Cortex of kidney (tissue), 1 donor: ENCODE measurements at places on chromosomes 11 and 22.

DNA sequence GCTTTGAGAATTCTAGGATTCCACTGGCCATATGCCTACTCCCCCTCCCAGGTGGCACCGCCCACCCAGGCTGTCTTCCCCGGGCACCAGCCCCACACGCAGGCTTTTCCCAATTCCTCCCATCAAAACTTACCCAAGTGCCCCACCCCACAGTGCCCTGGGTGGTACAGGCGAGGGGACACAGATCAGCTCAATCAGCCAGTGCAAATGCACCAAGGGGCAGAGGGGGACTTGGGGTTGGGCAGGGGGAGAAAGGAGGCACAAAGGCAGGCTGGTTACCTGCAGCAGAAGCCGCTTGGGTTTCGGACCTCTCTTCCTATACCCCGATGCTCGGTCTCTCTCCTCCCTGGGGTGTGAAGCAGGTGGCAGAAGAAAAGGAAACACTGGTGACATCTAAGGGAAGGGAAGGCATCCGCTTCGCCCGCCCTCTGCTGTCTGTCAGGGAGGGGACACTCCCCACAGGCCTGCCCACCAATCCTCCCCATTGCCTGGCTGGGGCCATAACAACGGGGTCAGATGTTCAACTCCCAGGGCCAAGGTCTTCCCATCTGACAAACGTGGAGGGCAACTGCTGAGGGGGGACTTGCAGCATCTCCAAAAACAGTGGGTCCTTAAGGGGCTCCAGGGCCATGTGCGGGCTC, 14.0 kb downstream of the CBX7 start:
- DNase-seq: no peak

- DNase-seq: no peak
Observed at GRCh38 chr22:34738661-34739400, 327.1 kb upstream of the ISX start.

GRCh38 chr11:120680322-120680721, 168.8 kb downstream of the GRIK4 start:
- no peak for DNase-seq

DNA sequence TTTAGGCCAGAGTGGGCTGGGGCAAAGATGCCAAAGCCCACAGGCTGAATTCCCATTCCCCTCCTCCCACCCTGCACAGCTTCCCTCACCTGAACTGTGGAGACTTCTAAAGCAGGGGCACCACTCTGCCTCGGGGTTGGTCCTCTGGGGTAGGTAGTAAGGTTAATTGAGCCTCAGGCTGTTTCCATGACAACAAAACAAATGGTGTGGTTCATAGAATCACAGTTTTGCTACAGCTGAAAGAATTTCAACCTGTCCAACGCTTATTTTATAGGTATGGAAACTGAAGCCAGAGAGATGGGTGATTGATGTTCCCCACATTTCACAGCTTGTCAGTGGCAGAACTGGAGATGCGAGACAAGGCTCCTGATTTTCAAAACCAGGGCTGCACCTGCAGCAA, 109.5 kb downstream of the SNX19 start:
- DNase-seq: no peak

DNA sequence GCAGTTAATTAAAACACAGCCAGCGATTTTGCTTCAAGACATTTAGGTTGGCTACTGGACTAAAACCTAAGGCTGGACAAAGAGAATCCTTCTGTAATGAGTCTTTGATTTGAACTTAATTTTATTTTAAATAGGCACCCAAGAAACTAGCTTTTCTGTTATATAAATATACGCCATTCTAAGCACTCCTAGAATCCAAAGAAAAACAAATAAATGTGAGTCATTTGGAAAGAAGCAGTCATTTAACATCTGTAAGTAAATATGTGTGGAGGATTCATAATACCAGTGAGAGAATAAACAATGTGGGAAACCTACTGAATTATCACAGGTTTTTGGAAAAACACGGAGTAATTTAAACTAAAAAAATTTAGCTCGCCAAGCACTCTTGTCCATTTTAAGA, 1.2 kb upstream of the TECTA start:
- no peak for DNase-seq

DNA sequence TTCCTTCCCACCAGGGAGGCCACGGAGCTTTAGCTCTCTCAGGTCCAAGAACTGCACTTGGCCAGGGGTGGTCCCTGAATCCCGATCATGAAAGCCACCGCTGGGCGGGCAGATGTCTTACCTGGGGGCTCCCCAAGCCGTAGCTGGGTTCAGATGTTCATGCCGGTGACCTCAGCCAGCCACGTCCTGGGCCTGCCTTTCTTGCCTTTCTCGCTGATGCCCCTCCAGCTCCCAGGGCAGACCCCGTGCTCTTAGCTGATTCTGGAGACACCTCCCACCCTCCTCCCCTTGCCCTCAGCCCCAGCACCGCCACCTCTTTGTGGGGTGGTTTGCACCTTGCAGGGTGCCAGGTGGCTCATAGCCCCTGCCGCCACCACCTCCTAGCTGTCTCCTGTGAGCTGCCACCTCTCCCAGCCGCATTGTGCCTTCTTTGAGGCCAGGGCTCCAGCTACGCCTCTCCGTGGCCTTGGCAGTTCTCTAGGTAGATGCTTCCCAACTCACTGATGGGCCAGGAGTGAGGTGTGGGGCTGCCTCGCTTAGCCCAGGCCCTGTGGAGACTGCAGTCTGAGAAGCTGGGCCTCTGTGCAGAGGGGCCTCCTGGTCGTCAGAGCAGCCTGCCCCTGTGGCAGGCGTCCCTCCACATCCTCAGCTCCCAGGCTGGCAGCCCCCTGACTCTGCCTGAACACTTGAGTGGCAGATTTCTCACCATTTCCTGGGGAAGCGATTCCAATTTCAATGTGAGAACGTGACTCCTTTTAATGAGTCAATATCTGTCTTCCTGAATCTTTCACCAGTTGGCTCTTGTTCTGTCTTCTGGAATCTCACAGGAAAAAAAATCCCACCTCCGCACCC, 97.6 kb upstream of the B3GAT1 start:
- no peak for DNase-seq

GRCh38 chr22:39016592-39016991, 2.5 kb downstream of the APOBEC3C start:
- DNase-seq: no peak

GRCh38 chr22:36244522-36245391, 5.4 kb upstream of the APOL2 start:
- no peak for DNase-seq

GRCh38 chr11:62221498-62221897, 13.0 kb downstream of the SCGB2A1 start:
- no peak for DNase-seq

DNA sequence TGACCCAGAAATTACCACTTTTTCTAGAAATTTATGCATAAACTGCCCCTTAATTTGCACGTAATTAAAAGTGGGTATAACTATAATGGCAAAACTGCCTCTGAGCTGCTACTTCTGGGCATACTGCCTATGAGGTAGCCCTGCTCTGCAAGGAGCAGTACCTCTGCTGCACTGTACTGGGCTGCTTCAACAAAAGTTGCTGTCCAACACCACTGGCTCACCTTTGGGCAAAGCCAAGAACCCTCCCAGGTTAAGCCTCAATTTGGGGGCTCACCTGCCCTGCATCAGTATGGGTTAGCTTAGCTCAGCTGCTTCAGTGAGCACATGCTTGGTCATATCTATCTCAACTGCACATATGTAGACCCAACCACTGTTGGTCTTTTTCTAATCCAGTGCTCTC, 4.5 kb downstream of the DMC1 start:
- no peak for DNase-seq

GRCh38 chr11:443542-444199, 1.9 kb upstream of the ANO9 start:
- no peak for DNase-seq

DNA sequence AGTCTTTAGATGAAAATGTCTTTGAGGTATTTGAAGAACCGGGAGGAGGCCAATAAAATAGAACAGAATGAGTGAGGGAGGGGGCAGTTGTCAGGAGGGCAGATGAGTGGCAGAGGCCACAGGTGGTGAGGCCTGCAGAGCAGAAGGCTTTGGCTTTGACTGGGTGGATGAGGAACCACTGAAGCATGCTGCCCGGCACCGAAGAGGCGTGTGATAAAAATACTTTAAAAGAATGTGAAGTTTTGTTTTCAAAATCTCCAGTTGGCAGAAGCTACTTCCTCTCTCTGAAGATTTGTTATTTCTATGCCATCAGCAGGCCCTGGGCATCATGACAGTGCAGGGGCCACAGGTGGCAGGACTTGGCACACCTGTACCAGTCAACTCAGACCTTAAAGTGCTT, 6.3 kb downstream of the MS4A12 start:
- no peak for DNase-seq

- no peak for DNase-seq
Observed at GRCh38 chr22:39003165-39003638, 10.9 kb upstream of the APOBEC3C start.

DNA sequence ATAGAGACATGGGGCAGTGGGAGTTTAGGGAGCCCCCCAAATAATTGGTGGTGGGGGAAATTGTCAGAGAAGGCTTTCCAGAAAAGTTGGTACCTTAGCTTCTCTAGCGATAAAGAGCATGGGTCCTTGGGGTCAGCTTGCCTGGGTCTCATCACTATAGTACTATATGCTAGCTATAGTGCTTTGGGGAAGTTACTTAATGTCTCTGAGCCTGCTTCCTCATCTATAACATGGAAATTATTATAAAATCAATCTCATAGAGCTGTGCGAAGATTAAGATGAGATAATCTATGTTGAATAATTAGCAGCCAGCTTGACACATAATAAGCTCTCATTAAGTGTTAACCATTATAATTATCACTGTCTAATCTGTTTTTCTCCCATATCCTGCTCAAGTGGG, 41.2 kb downstream of the STIM1 start:
- DNase-seq: no peak

GRCh38 chr22:26445577-26446275, 16.7 kb downstream of the ASPHD2 start:
- DNase-seq: no peak
